RKO (cell line): ENCODE measurements at places on chromosomes 2 and 18.

- DNase-seq: no peak
Observed at GRCh38 chr18:845152-845819, 33.2 kb upstream of the YES1 start.

DNA sequence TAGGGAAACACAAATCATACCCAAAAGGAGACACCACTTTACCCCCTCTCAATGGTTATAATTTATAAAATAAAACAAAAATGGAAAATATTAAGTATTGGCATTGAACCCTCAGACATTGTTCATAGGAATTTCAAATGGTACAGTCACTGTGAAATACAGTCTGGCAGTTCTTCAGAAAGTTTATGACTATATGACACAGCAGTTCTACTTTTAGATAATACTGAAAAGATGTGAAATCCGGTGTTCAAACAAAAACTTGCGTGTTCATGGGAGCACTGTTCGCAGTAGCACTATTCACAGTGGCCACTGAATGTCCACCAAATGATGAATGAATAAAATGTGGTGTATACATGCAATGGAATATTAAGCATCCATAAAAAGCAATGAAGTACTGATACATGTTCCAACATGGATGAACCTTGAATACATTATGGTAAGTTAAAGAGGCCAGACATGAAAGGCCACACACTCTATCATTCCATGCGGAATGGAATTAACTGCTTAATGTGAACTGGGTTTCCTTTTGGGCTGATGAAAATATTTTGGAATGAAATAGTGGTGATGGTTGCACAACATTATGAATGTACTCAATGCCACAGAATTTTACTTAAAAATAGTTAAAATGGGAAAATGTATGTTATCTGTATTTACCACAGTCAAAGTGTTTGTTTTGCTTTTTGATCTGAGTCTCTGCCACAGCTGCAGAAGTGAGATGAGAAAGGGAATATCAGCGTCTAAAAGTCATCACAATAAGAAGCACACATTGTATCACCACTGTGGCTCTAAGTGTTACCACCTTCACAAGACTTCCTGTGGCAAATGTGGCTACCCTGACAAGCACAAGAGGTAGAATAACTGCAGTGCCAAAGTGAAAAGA, 864.6 kb downstream of the SUCLG1 start:
- no peak for DNase-seq

DNA sequence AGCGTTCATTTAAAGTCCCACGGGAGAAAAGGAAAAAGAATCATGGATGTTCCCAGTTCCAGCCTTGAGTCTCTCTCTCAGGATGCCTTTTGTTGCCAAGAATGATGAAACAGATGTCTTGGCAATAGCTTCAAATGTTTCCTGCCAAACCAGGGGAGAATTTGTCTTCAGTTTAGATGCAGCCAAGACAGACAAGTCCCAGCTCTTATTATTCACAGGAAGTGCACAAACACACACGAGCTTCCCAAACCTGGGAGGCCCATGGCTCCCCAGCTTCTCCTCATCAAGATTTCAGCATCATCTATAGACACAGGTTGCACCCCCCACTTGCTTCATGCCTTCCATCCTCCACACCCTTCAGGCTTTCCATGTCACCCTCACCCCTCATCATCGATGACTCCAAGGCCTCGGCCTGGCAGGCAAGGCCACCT, 45.9 kb downstream of the HS1BP3 start:
- DNase-seq: no peak

GRCh38 chr2:52210161-52210560, 1178.2 kb upstream of the NRXN1 start:
- DNase-seq: no peak

DNA sequence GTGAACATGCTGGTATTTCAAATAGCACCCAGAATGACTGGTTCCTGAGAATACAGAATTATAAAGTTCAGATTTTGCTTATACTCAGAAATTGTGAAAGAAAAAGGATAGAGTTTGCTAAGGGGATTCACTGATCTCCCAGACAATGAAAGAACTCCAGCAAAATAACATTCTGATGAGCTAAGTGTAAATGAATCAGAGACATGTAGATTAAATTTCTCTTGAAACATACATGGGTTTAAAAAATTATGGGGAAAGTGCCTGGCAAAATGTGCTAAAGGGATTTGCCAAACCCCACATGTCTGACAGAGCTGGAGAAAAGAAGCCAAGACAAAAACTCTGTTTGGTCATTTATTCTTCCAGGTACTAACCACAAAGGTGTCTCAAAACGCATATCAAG, 116.3 kb downstream of the FTCDNL1 start:
- no peak for DNase-seq

- no peak for DNase-seq
Observed at GRCh38 chr2:139495851-139496250, 715.7 kb upstream of the NXPH2 start.

DNA sequence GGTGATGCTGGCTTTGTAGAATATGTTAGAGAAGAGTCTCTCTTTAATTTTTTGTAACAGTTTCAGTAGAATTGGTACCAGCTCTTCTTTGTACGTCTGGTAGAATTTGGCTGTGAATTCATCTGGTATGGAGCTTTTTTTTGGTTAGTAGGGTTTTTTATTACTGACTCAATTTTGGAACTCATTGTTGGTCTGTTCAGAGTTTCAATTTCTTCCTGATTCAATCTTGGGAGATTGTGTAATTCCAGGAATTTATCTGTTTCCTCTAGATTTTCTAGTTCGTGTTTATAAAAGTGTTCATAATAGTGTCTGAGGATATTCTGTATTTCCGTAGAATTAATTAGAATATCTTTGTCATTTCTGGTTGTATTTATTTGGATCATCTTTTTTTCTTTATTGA, 943.5 kb downstream of the TRIB2 start:
- no peak for DNase-seq

DNA sequence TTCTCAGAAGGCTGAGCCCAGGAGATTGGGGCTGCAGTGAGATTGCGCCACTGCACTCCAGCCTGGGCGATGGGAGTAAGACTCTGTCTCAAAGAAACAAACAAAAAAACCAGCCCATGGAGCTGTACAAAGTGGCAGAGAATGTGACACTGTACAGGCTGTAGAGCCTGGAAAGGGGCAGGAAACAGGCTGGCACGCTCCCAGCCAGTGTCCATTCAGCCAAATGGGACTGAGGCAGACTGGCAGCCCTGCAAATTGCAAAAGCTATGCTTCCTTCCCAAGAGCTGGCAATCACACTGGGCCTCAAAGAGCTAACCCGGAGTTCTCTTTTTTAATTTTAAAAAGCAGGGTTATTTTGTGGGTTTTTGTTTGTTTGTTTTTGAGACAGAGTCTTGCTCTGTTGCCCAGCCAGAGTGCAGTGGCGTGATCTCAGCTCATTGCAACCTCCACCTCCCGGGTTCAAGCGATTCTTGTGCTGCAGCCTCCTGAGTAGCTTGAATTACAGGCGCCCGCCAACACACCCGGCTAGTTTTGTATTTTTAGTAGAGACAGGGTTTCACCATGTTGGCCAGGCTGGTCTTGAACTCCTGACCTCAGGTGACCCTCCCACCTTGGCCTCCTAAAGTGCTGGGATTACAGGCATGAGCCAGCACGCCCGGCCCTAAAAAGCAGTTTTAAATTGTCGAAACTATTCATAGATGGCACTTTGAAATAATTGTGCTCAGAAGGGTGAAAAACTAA, 42.8 kb downstream of the SCRN3 start:
- no peak for DNase-seq

DNA sequence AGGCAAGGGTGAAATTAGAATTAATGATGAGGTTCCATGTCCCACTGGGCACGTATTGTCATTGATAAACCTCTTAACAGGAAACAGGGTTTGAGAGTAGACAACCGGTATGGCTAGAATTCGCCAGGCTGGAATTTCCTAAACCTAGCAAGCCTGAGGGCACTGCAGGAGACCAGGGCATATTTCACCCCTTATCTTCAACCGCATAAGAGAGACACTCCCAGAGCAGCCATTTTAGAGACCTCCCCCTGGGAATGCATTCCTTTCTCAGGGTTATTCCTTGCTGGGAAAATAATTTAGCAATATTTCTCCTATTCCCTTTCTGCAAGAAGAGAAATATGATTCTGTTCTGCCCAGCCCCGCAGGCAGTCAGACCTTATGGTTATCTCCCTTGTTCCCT, 334.6 kb upstream of the LYPD1 start:
- no peak for DNase-seq

GRCh38 chr2:114919985-114920384, 477.5 kb downstream of the DPP10 start:
- DNase-seq: no peak

DNA sequence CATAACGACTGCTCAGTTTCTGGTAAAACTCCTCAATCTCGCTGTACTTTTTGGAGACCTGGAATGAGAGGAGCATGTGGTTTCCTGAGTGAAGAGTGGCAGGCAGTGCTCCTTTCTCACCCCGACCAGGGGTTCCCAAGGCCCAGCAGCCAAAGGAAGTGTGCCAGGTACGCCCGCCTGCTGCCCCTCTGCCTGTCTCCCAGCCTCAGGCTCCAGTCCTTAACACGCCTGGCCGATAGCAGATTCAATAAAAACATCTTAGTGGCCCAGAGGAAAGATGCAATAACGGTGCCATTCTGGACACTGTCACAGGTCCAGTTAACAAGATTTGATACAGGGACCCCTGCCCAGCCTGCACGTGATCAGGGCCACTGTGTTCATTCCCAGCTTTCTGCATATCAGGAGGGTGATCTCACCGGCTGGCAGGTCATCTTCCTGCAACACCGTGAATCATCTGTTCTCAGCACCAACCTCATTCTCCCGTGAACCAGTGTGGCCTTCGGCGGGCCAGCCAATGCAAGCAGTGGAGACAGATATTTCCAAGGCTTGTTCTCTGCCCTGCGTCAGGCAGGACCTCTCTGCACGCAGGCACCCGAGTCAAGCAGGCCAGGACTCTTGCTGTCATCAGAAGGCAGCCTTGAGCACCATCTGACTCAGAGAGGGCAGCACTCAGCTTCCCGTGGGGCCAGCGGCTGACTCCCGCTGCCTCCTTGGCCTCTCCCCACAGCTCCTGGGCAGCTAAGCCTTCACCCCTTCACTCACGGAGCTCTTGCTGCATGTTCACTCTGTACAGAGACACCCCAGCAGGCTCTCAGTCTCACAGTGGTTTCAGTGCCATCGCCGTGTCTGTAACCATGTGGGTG, 9.5 kb downstream of the HS1BP3 start:
- peak; percentile 12 for DNase-seq

DNA sequence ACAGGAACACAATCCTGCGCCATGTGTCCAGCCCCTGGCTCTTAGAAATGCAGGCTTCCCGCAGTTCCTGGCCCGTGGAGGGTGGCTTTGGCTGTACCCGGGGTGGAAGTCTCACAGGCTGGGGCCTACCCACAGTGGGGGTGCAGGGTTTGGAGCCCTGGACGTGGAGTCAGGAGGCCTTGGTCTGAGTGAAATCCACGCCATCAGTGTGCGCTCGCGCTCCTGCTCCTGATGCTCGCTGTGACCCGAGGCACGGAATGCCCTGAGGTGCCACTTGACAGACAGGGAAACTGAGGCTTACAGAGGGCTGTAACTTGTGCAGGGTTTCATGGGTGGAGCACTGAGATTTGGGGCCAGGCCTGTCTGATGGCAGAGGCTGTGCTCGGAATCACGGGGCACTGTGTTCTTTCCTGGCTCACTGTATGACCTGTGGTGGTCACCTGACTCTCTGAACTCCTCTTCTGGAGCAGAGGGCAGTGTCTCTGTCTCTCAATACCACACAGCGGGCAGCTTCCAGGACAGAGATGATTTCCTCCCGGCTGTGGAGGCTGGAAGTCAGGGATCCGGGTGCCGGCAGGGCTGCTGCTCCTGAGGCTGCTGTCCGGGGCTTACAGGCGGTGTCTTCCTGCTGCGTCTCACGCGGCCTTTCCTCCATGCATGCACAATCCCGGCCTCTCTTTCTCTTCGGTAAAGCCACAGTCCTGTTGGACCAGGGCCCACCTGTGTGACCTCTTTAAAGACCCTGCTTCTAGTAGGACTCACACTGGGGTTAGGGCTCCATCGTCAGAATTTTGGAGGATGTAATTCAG, 25.9 kb upstream of the ALLC start:
- no peak for DNase-seq

GRCh38 chr2:240888130-240888889, 7.6 kb downstream of the MAB21L4 start:
- DNase-seq: no peak

DNA sequence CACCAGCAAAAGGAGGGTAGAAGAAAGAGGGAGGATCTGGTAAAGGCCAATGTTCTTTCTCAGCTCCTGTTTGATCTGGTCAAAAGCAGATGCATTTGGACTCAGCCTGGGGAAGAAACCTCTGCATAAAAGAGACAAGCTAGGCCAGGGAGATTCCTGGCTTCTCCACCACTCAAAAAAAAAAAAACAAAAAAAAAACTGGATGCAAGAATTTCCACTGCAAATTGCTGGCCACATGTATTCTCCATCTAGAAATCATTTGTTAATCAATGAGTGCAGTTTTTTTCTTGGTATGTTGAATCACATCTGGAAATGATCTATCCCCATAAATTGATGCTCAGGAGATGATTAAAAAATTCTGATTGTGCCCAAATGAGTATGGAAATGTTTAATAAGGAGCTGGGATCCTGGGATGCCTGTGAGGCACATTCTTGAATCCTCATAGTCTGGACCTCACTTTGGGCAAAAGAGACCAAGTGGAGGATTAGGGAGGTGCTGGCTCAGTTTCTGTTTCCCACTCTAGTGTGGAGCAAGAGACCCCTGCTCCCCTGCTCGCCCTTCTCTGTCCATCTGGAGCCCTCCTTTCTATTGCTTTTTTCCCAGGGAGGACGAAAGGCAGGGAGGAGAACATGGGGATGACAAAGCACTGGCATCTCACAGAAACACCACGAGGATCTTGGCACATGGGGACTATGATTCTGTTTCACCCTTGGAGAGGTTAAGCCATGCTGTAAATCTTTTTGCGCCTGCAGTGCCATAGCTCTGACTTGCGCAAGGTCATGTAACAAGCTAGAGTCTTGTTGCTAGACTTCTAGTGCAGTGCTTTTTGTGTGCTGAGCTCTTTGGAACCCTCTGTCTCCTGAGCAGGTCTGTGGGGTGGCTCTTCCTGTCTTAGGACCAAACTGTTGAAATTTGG, 57.6 kb downstream of the APOB start:
- DNase-seq: no peak

DNA sequence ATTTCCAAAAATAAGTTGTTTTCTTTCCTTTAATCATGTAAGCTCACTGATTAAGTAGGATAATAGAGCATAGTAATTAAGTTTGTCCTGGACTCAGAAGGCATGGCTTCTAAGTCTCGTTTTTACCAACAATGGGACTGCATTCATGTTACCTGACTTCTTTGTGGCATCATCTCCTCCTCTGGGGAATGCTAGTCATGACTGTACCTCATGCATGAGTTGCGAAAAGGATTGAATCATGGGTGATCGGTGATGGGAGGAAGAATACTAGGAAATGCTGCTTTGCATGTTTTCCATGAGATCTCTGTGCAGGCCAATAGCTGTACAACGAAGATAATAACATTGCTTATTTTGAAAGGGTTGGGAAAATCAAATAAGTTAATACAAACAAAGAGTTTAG, 981.6 kb downstream of the CNTNAP5 start:
- DNase-seq: no peak

DNA sequence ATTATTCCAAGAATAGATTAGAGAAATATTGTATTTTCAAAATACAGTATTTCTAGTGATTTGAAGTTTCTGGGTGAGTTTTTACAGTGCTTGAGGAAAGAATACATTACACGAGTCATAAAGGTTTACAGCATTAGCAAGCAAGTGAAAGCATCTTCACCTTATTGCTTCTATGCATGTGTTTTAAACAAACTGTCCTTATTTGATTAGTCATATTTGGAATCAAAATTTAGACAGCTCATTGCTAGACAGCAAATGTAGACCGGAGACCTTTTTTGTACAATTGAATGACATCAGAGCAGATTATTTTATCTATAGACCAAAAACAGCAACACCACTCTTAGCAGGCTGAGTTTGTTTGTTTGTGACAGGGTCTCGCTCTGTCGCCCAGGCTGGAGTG, 69.2 kb downstream of the FAM161A start:
- no peak for DNase-seq
